ENCODE measurements at places on chromosomes 12 and 14.

GRCh38 chr14:96797582-96798349, 584 bp downstream of the VRK1 start:
- DNase-seq = peak; percentile 28

DNA sequence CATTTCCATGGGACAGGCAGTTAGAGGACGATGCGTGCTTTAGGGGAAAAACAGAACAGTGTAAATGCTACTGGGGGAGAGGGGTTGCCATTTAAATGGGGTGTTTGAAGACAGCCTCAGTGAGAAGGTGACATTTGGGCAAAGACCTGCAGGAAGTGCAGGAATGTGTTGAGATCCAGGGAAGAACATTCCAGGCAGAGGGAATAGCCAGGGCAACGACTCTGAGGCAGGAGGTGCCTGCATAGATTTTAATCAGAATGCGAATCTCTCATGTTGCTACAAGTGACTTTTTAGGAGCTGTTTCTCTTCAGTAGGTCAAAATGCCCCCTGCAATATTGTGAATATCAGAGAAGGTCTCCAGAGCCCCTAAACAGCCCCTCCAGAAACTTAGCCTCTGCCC, 7.6 kb upstream of the SCARB1 start:
- no peak for DNase-seq

DNA sequence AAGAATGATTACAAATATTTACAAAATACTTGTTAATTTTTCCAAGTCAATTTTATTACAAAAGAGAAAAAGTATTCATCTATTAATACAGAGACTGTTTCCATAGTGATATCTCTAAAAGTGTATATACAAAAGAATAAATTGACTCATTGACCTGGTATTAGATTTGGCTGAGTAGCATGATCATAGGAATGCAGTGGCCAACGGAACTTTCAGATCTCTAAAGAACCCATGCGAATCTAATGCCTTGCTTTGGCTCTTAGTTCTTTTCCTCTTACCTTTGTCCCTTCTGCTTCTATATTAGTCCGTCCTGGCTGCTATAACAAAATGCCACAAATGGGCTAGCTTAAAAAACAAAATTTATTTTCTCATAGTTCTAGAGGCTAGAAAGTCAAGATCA, 717.8 kb downstream of the TMTC2 start:
- no peak for DNase-seq

DNA sequence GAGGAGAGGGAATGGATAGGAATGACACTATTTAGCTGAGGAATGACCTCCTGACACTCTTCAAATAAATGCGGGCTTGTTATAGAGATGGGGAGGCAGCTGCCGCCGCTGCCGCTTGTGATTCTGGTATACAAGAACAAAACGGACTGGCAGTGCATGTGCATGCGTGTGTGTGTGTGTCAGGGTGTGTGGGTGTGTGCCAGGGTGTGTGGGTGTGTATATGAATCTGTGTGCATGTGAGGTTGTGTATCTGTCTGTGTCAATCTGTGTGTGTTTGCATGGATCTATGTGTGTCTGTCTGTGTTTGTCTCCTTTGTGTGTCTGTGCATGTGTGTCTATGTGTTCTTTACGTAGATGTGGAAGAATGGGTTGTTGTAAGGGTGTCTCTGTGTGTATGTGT, 26.0 kb upstream of the LHX5 start:
- DNase-seq = no peak

- DNase-seq = no peak
These were observed 120.6 kb downstream of the TGFB3 start for GRCh38 chr14:75861161-75861621.

DNA sequence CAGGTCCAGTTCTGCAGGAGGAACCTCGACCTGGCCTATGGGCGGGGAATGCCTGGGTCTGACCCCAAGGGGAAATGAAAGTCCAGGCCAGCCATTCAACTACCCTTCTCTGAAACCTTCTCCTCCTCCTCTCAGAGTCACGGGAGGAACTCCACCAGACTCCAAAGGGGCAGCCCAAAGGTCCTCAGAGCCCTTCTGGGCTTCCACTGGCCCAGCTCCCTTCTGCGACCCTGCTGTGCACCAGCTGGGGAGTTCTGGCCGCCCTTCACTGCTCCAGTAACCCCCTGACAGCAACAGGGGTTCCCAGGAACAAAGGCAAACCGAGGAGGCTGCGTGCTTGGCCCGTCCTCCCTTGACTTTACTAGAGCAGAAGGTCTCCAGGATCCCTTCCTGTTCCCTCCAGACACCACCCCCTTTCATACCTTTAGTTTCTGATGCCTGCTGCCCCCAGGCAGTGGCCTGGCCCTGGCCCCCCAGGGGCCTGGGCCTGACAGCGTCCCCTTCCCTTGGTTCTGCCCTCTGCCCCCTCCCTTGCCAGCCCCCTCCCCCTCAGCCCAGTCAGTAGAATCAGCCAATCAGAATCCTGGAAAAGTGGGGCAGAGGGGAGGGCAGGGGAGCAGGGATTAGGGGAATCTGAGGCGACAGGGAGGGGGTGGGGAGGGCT, 850 bp upstream of the ZNF385A start:
- DNase-seq = no peak
